ENCODE measurements at places on chromosomes 6 and 20. TPM values are rescaled to one million over a fixed set of nuclear protein-coding genes. Genes with fewer than 3 reads are reported as not detected.

Gene E2F1
- total RNA-seq: 1.3 TPM

Gene ZDHHC14
- 2.6 TPM for total RNA-seq

Gene NKX2-4
- not detected for total RNA-seq

Gene RAET1G
- total RNA-seq: not detected

Gene UBE2V1
- total RNA-seq: 108 TPM

Gene MATN4
- total RNA-seq: not detected

Gene LAMP5
- total RNA-seq: not detected

Gene NINL
- 0.89 TPM for total RNA-seq

Gene PHACTR1
- total RNA-seq: 2.2 TPM

Gene PXMP4
- 2.8 TPM for total RNA-seq

Gene WTAP
- 226 TPM for total RNA-seq

Gene NKAIN4
- not detected for total RNA-seq

Gene MAK
- total RNA-seq: 0.62 TPM

Gene REM1
- not detected for total RNA-seq

Gene FRMD1
- not detected for total RNA-seq

Gene GRM1
- total RNA-seq: not detected

Gene RAET1L
- not detected for total RNA-seq

Gene CLIC5
- 4.0 TPM for total RNA-seq

Gene LY86
- total RNA-seq: 0.62 TPM

Gene TGM2
- not detected for total RNA-seq

Gene MROH8
- 1.1 TPM for total RNA-seq

Gene DSP
- total RNA-seq: not detected

Gene GFOD1
- 5.6 TPM for total RNA-seq

Gene FNDC11
- 0.52 TPM for total RNA-seq

Gene BANF2
- not detected for total RNA-seq

Gene TNFRSF21
- 0.42 TPM for total RNA-seq

Data from CD8-positive, alpha-beta T cell (primary cell).